HT1080 (cell line): ENCODE measurements at places on chromosomes 11 and 22.

GRCh38 chr22:43313244-43313889, 29.8 kb downstream of the SCUBE1 start:
- DNase-seq = no peak

DNA sequence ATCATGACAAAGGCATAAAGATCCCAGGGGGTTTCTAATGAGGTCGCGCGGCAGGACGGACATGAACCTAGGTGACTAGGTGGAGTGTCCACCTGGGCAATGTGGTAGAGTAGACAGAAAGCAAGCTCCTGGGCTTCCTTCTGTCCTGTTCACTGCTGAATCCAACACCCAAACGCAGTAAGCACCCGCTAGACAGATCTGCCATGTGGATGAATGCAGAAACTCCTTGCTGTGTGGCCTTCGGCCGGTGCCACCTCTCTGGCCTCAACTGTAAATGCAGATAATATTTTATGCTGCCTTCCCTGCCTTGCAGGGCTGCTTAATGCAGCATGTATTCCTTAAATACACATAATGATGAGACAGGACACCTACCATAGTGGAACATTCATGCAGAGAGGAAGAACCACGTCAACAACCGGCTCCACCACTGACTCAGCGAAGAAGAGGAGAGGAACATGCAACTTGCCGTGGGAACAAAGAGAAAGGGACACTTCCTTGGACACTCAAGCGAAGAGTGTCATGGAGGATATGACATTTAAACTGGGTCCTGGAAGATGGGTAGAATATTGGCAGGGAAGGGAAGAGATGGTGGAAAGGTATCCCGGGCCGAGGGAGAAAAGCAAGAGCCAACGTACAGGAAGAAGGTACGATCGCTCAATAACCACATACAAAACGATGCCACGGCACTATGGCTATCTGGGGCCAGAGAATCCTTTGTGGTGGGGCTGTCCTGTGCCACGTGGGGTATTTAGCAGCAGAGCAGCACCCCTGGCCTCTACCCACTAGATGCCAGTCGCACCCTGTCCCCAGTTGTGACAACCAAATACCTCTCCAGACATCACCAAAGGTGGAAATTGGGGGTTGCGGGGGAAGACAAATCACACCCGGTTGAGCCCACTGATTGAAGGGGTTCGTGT, 30.8 kb downstream of the MYH9 start:
- peak; percentile 43 for DNase-seq

GRCh38 chr11:100575860-100576717, 111.0 kb upstream of the ARHGAP42 start:
- DNase-seq = peak; percentile 46

DNA sequence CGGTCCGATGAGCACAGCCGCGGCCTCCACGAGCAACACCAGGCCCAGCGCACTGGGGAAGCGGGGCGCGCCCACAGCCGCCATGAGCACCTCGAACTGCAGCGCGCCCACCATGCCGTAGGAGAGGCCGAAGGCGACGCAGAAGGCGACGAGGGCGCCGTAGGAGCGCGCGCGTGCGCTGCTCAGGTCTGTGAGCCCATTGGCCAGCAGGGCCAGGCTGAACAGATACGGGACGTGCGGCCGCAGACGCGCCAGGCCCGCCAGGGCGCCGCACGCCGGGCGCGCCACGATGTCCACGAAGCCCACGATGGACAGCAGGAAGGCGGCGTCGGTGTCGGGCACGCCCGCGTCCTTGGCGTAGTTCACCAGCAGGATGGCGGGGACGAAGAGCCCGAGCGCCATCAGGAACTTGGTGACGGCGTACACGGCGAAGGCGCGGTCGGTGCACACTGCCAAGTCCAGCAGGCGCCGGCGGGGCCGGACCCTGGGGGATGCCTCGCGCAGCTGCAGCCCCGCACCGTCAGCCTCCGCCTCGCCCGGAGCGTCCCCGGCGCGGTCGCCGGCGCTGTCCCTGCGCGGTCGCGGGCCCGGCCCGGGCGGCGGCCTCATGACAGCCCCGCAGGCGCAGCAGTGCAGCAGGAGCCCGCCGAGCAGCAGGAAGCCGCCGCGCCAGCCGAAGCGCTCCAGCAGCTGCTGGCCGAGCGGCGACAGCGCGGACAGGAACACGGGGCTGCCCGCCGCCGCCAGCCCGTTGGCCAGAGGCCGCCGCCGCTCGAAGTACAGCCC, 2.9 kb downstream of the SLC16A8 start:
- no peak for DNase-seq

- no peak for DNase-seq
Observed at GRCh38 chr11:12998336-12998735, 10.8 kb upstream of the RASSF10 start.

- DNase-seq = peak; percentile 84
Observed at GRCh38 chr22:37533995-37534394, 14.8 kb upstream of the CARD10 start.
